ENCODE measurements at places on chromosomes 2 and 18. TPM values are rescaled to one million over a fixed set of nuclear protein-coding genes. Genes with fewer than 3 reads are reported as not detected.
A peak's percentile ranks its signal among the peaks of the same experiment; 100 is the strongest.

DNA sequence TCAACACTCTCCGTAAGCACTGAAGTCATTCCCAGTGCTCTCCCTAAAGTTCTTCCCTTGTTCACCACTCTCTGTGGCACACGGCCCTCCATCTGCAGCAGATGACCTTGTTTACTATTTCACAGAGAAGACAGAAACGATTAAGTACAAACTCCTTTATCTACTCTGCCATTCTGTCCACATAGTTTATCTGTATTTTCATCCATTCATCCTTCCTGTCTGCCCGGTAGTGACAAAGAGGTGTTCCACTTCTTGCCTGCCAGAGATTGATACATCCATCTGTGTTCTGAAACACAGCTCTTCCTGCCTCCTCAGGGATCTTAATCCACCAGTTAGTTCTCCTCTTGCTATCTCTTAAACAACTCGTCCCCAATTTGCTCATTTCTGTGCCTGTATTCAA, 77.9 kb upstream of the CD226 start:
- peaks cover 3% of the 10 kb centered on the region for H3K4me1 ChIP-seq
- no peak overlapping the region for H3K4me3 ChIP-seq
- DNase-seq, result no peak
- peaks cover 90% of the 10 kb centered on the region for H3K36me3 ChIP-seq

GRCh38 chr18:67514465-67514864, 2.1 kb downstream of the DSEL start:
- peak overlapping the region; percentile 89 for H3K4me3 ChIP-seq
- peaks cover 22% of the 10 kb centered on the region for H3K4me1 ChIP-seq
- H3K27ac ChIP-seq, result no peak overlapping the region
- H3K27me3 ChIP-seq, result no peaks in the 10 kb centered on the region
- no peaks in the 10 kb centered on the region for H3K36me3 ChIP-seq
- DNase-seq, result no peak

DNA sequence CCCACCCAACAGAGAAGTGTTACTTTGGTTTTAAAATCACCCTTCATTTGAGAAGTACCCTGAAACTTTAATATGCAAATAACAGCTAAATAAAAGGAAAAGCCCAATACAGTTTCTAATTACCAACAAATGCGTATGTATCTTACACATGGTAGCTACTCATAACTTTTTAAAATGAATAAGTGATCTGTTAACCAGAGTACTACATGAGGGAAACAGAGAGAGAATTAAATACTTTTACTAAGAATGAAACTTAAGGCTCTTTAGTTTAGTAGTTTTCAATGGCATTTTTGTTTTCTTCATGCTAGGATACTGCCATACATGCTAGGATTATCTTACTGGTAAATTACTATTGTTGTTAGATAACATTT, 39.1 kb upstream of the NABP1 start:
- DNase-seq, result no peak
- no peak overlapping the region for H3K27ac ChIP-seq
- no peak overlapping the region for H3K4me3 ChIP-seq
- peaks cover 9% of the 10 kb centered on the region for H3K27me3 ChIP-seq
- H3K36me3 ChIP-seq, result no peaks in the 10 kb centered on the region

ALPI gene
- not detected for total RNA-seq

CAVIN2 gene
- total RNA-seq, result 99.5 TPM

- H3K4me3 ChIP-seq, result peak within 1 kb of the TSS; percentile 19
- peak; percentile 20 for DNase-seq
- H3K27ac ChIP-seq, result no peak within 1 kb of the TSS
- no peaks in the 10 kb centered on the region for H3K36me3 ChIP-seq
- no peaks in the 10 kb centered on the region for H3K27me3 ChIP-seq
Observed at GRCh38 chr2:157443795-157444640, at the start of gene CYTIP. CYTIP (minus strand) TSS chr2:157444089; CDS start chr2:157444020, 69 bp downstream.

REG1A gene
- total RNA-seq, result not detected

DNA sequence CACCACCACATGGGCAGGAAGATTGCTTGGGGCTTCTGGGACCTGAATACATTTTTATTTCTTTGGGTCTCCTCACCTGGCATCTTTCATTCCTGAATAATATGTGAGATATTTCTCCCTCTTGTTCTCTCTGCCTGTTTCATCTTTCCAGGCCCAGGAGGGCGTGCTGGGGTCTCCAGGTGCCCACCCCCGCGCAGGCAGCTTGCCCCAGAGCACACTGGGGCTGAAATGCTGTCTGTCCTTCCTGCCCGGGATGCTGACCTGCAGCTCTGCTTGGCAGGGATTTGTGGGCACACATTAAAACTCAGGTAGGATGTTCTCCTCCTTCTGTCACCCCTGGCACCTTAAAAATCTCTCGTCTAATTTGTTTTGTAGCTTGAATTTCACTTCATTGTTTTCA, 39.7 kb upstream of the TEX51 start:
- H3K27me3 ChIP-seq, result peaks cover 4% of the 10 kb centered on the region
- H3K36me3 ChIP-seq, result no peaks in the 10 kb centered on the region
- H3K4me1 ChIP-seq, result no peaks in the 10 kb centered on the region
- DNase-seq, result no peak
- H3K27ac ChIP-seq, result no peak overlapping the region

GRCh38 chr2:129334128-129334527, 645.3 kb upstream of the RAB6C start:
- H3K4me1 ChIP-seq, result no peaks in the 10 kb centered on the region
- H3K4me3 ChIP-seq, result no peak overlapping the region
- H3K27ac ChIP-seq, result peak overlapping the region; percentile 26
- no peak for DNase-seq
- no peaks in the 10 kb centered on the region for H3K36me3 ChIP-seq

GRCh38 chr18:47788621-47789020, 141.8 kb downstream of the SMAD2 start:
- no peaks in the 10 kb centered on the region for H3K27me3 ChIP-seq
- no peaks in the 10 kb centered on the region for H3K4me1 ChIP-seq
- H3K36me3 ChIP-seq, result no peaks in the 10 kb centered on the region
- DNase-seq, result no peak
- no peak overlapping the region for H3K4me3 ChIP-seq

TLX2 gene
- total RNA-seq, result not detected

- no peaks in the 10 kb centered on the region for H3K4me1 ChIP-seq
- no peaks in the 10 kb centered on the region for H3K27me3 ChIP-seq
- no peaks in the 10 kb centered on the region for H3K36me3 ChIP-seq
- no peak overlapping the region for H3K27ac ChIP-seq
- no peak for DNase-seq
Observed at GRCh38 chr2:111053825-111054515, 66.7 kb upstream of the BCL2L11 start.

CHRNG gene
- total RNA-seq, result not detected

- H3K27me3 ChIP-seq, result no peaks in the 10 kb centered on the region
- peaks cover 30% of the 10 kb centered on the region for H3K4me1 ChIP-seq
- no peaks in the 10 kb centered on the region for H3K36me3 ChIP-seq
- H3K4me3 ChIP-seq, result no peak overlapping the region
- DNase-seq, result peak; percentile 52
- H3K27ac ChIP-seq, result no peak overlapping the region
Observed at GRCh38 chr18:58567453-58568196, 61.3 kb downstream of the ALPK2 start.

DNA sequence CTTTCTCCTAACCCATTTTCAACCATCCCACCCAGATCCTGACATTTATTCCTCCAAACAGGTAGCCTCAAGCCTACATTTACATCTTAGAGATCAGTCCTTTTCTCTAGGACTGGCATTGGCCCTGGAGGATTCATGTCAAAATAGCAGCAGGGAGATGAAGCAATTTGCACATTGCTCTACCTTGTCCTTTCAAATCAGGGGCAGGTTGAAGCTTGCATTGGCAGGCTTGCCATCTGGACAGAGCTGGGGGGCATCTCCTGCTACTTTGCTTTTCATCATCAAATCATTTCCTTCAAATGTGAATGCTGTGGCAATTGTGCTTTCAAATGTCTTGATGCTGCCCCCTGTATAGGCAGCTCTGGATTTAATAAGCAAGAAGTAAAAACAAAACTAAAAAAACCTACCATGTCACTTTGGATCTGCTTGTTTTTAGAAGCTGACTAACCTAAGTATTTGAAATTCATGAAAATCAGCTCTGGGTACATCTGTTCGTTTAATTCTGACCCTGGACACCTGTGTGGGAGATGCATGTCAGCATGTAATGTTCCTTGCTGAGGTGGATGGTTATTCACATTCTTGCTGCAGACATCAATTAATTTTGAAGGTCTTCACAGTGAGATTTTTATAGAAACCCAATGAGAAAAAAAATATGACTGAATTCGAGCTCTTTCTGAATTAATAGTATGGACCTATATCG, 47.9 kb downstream of the KIF5C start:
- no peak overlapping the region for H3K27ac ChIP-seq
- DNase-seq, result no peak
- H3K36me3 ChIP-seq, result no peaks in the 10 kb centered on the region
- H3K4me1 ChIP-seq, result no peaks in the 10 kb centered on the region
- no peak overlapping the region for H3K4me3 ChIP-seq
- no peaks in the 10 kb centered on the region for H3K27me3 ChIP-seq

DNA sequence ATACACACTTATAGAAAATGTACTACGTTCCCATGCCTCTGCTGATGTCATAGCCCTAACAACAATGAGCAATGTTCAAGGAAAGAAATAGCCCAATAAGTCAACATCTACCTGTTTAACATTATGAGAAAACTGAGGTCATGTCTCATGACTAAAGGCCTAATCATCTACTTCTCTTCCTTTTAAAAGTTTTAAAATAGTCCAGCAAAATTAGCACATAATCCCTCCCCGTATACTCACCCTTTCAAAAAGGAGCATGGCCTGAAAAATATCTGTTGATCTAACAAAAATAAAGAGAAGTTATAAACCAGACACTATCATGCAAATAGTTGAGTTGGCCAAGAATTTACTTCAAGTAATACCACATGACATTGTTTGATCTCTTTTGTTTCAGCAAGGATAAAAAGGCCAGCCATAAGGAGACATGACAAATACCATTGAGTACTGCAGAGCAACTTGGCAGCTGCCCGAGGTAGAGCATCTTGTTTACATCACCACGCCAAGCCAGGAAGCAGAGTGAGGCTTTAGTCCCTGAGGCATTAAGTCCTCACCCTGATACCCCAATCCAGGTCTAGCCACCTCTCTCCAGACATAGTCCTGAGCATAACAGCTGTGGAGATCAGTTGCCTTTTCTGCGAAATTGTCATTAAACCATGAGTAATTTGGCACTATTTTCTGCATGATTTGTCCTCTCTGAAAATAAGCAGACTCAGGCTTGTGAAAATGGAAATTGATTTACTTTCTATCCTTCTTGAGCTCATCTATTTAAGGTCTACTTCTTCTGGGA, 137.4 kb upstream of the ETAA1 start:
- H3K36me3 ChIP-seq, result no peaks in the 10 kb centered on the region
- H3K4me1 ChIP-seq, result peaks cover 7% of the 10 kb centered on the region
- H3K4me3 ChIP-seq, result no peak overlapping the region

DNA sequence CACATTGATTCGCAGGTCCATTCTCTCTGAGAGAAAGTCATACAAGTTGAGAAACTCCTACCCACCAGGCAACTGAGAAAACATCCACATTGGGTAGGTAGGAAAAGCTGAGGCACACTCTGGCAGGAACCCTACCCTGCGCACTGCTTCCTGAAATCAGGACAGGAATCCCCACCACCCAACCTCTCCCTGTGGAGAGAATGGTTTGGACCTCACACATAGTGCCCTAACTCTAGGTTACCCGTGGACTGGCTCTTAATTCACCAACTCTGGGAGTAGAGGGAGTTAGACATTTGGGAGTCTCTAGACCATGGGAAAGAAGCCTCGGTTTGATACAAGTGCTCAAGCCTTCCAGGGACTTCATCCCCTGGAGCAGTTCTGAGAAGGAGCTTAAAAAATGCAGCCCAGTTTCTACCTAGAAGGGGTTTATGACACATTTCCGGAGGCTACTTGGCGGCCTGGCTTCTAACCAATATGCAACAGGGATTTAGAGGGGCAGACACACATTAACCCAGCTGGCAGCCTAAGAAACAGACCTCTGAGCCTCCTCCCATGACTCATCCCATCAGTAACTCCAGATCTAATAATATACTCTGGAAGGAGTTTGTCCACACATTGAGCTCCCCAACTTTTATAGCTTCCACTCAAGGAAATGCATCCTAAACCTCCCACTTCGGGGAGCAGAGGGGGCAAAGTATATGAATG, 136.7 kb downstream of the EML6 start:
- H3K36me3 ChIP-seq, result no peaks in the 10 kb centered on the region
- no peak for DNase-seq
- no peaks in the 10 kb centered on the region for H3K27me3 ChIP-seq
- H3K27ac ChIP-seq, result no peak overlapping the region
- H3K4me3 ChIP-seq, result no peak overlapping the region

DNA sequence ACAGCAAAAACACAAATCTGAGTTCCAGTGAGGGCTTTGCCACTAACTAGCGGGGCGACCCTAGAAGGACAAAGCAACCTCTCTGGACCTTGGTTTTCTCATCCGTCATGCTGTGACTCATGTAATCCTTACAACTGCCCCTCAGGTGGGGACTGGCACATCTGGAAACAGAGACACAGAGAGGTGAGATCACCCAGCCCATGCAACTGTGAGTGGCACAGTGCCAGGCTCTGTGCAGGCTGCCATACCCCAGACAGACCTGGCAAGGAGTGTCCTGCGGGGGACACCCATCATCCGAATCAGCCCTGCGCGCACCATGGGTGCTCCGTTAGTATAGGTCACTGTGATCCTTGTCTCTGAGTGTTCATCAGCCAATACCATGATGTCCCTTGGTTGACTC, 198.3 kb downstream of the SMAD7 start:
- no peak for DNase-seq
- no peaks in the 10 kb centered on the region for H3K27me3 ChIP-seq
- H3K36me3 ChIP-seq, result no peaks in the 10 kb centered on the region

FBXO48 gene
- total RNA-seq, result 0.27 TPM

GRCh38 chr2:57622009-57622408, 424.6 kb upstream of the VRK2 start:
- no peak overlapping the region for H3K27ac ChIP-seq
- H3K4me3 ChIP-seq, result no peak overlapping the region
- no peaks in the 10 kb centered on the region for H3K36me3 ChIP-seq
- no peaks in the 10 kb centered on the region for H3K4me1 ChIP-seq
- DNase-seq, result no peak

PFN4 gene
- total RNA-seq, result 0.79 TPM

GRCh38 chr2:234033885-234034284, 16.6 kb upstream of the SPP2 start:
- no peaks in the 10 kb centered on the region for H3K36me3 ChIP-seq
- H3K4me1 ChIP-seq, result no peaks in the 10 kb centered on the region
- no peaks in the 10 kb centered on the region for H3K27me3 ChIP-seq
- H3K27ac ChIP-seq, result no peak overlapping the region

ST6GAL2 gene
- total RNA-seq, result 0.19 TPM

CPO gene
- total RNA-seq, result not detected

- no peaks in the 10 kb centered on the region for H3K27me3 ChIP-seq
- no peaks in the 10 kb centered on the region for H3K4me1 ChIP-seq
- DNase-seq, result no peak
- no peaks in the 10 kb centered on the region for H3K36me3 ChIP-seq
- H3K4me3 ChIP-seq, result no peak overlapping the region
Observed at GRCh38 chr2:114160263-114160981, 270.5 kb downstream of the ACTR3 start.

- no peaks in the 10 kb centered on the region for H3K4me1 ChIP-seq
- H3K4me3 ChIP-seq, result no peak overlapping the region
- no peak for DNase-seq
- H3K27me3 ChIP-seq, result peaks cover 19% of the 10 kb centered on the region
- H3K36me3 ChIP-seq, result no peaks in the 10 kb centered on the region
Observed at GRCh38 chr2:2291500-2292260, 39.4 kb downstream of the MYT1L start.
